ENCODE measurements at places on chromosomes 5 and 9. TPM values are rescaled to one million over a fixed set of nuclear protein-coding genes. Genes with fewer than 3 reads are reported as not detected.

- no peak overlapping the region for H3K27ac ChIP-seq
- H3K4me1 ChIP-seq: peaks cover 26% of the 10 kb centered on the region
- no peak for DNase-seq
- no peaks in the 10 kb centered on the region for H3K36me3 ChIP-seq
These were observed 95.4 kb downstream of the MUSK start for GRCh38 chr9:110764006-110764405.

GRCh38 chr5:86749841-86750240 is 132.1 kb downstream of the COX7C start:
- DNase-seq: no peak
- H3K27me3 ChIP-seq: no peaks in the 10 kb centered on the region
- H3K4me3 ChIP-seq: no peak overlapping the region
- no peak overlapping the region for H3K27ac ChIP-seq

The CNTFR gene
- 28.9 TPM for total RNA-seq

DNA sequence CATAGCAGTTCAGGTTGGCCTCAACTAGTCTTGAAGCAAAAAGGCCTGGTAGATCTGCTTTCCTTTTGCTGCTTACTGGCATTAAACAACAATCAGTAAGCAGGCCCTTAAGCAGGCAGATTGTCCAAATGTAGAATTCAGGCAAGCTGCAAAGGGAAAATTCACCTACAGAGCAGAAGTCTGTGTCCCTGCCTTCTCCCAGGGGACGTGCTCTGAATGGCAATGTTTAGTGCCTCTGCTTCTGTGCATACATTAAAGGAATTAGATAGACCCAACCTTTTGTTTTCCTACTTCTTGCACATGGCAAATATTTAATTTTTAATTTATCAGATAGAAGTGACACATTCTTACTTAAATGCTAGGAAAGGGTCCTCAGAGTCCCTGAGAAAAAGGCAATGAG is 328.8 kb upstream of the PIK3R1 start:
- peaks cover 7% of the 10 kb centered on the region for H3K4me1 ChIP-seq
- peaks cover 3% of the 10 kb centered on the region for H3K36me3 ChIP-seq
- H3K27ac ChIP-seq: no peak overlapping the region
- H3K4me3 ChIP-seq: no peak overlapping the region
- H3K27me3 ChIP-seq: no peaks in the 10 kb centered on the region

All from mesothelial cell of epicardium (in vitro differentiated cells).